ENCODE measurements at places on chromosomes 16 and 17.

- DNase-seq: no peak
Measured at GRCh38 chr17:55454906-55455474, 33.4 kb upstream of the MMD start.

- no peak for DNase-seq
Measured at GRCh38 chr17:50638606-50638965, 3.9 kb downstream of the ABCC3 start.

- DNase-seq: no peak
Measured at GRCh38 chr17:20045476-20045875, 36.3 kb downstream of the SPECC1 start.

DNA sequence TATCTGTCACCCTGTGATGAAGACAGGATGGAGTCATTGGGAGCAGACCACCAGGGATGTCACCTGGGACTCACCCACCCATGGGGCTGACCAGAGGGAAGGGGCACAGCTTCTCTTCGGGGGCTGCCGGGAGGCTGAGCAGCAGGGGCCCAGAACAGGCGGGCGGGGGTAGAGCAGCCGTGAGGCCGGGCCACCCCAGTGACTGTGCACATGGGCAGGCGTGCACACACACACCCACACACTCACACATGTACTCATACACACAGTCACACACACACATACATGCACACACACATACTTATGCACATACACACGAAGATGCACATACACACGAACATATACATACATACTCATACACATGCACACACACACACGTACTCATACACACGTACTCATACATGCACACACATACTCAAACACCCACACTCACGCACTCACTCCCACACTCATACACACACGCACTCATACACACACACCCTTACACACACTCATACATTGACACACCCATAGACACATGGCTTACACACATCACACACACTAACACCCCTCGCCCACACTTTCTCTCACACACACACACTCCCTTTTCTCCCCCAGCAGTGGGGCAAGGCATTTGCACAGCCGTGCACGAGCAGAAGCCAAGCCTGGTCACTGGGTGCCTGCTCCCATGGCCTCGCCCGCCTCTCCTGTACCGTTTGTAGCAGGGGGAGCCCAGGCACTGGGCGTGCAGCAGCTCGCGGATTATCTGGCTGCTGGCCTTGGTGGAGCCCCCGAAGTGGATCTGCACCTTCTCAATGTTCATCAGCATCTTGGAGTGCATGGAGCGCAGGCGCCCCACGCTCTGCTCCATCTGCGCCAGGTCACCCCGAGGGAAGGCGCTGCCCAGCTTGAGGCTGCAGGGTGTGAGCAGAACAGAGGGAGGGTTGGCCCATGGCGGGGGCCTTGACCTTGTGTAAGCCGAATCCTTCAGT, 12.4 kb downstream of the UBALD2 start:
- DNase-seq: no peak

GRCh38 chr16:87560428-87561199, 41.7 kb upstream of the JPH3 start:
- no peak for DNase-seq

DNA sequence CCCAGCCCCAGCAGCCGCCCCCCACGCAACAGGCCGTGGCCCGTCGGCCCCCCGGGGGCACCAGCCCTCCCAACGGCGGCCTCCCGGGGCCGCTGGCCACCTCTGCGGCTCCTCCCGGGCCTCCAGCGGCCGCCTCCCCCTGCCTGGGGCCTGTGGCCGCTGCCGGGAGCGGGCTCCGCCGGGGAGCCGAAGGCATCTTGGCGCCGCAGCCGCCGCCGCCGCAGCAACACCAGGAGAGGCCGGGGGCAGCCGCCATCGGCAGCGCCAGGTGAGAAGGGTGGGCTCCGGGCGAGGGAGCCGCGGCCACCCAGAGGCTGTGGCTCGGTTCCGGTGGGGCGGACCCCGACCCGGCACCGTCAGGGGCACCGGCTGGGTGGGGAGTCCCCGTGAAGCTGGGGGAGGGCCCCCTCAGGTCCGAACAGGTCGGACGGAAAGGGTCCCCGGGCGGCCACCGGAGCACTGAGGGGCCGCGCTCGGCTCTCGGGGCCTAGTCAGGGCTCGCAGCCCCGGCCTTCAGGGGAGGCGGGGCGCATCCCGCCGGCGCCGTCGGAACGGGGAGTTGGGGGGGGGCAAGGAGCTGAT, 583 bp downstream of the ATXN2L start:
- DNase-seq: no peak

DNA sequence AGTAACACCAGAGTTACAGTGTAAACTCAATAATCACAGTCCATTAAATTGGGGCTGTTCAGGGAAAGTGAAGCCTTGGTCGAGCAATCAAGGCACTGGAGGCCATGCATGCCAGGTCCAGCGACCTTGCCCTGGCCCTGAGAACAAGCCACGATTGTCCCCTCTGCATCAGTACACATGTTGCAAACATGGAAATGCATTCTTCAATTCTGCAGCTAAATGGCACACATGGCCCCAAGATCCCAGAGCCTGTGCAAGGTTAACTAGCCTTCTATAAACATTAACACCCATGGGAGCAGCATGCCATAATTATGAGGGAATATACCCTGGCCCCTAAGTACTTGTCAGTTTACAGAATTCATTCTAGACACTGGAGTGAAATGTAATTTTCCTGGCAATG, 204.7 kb downstream of the HS3ST3B1 start:
- DNase-seq: no peak

- DNase-seq: peak; percentile 15
Measured at GRCh38 chr17:4161192-4161966, 18.4 kb downstream of the CYB5D2 start.

Measured in eye (tissue), 1 donor.